ENCODE measurements at places on chromosomes 16 and 17.

DNA sequence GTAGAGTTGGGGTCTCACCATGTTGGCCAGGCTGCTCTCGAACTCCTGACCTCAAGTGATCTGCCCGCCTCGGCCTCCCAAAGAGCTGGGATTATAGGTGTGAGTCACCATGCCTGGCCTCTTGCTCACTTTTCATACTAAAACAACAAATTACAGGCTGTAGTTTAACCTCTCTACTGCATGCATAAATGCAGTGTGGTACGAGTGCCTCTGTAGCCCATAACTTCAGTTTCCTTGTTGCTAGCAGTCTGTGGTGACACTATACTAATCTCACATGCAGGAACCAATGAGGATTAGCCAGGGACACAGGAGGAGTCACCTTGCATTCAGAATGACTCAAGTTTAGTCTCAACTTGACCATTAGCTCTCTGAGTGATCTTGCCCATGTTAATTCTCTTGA, 20.1 kb downstream of the HMOX2 start:
- DNase-seq = no peak

DNA sequence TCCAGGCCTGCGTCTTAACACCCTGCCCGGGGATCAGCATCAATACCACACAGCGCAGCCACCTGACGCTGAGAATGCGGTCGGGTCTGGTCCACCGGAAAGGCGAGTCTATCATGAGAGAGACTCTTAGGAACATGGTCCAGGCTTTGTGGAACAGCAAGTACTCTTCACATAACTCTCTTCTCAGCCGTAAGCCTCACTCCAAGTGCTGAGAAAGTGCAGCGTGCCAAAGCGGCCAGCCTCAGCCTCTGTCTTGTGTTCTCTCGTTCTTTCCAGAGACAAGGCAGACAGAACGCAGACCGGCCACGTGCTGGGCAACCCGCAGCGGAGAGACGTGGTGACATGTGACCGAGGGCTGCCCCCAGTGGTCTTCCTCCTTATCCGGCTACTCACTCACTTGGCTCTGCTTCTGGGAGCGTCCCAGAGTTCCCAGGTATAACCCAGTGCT, 34.4 kb upstream of the ENDOV start:
- no peak for DNase-seq

DNA sequence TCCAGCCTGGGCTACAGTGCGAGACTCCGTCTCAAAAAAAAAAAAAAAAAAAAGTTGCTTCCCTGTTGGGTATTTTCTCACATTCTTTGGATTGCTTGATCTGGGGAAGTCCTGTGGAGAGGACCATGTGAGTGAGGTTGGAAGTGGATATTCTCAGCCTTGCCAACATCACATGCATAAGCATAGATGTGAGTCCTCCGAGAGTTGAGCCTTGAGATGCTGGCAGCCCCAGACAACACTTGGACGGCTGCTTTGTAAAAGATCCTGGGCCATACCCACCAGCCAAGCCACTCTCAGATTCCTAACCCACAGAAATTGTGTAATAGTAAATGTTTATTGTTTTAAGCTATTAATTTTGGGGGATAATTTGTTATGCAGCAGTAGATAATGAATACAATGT, 1570.0 kb upstream of the GOT2 start:
- no peak for DNase-seq

- DNase-seq = no peak
These were observed 21.3 kb downstream of the CHD9NB start for GRCh38 chr16:53031323-53031942.

GRCh38 chr16:47624563-47624962, 163.4 kb downstream of the PHKB start:
- DNase-seq = no peak

DNA sequence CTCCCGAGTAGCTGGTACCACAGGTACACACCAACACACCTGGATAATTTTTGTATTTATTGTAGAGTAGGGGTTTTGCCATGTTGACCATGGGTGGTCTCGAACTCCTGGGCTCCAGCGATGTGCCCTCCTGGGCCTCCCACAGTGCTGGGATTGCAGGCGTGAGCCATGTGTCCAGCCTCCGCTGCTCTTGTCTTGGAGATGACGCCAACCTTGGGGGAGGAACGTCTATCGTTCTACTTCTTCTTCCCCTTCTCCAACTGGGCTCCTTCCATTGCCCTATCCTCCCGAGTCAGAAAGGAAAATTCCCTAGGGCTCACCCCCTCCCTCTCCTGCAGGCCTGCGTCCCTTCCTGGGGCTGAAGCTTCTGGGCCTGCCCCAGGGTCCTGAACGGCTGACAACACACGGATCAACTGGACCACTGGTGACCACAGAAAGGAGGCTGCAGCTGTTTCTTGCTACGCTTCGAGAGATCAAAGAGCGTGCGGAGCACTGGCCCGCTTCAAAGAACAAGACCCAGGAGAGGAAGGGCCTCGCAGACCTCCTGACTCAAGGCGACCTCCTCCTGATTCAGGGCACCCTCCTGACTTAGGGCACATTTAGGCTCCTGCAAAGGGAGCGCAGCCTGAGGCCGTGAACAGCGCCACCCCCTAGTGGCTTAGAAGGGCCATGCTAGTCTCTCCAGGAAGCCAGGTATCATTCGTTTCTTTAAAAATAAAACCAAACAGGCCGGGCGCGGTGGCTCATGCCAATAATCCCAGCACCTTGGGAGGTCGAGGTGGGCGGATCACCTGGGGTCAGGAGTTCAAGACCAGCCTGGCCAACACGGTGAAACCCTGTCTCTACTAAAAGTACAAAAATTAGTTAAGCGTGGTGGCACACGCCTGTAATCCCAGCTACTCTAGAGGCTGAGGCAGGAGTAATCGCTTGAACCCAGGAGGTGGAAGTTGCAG, 48.5 kb upstream of the HELZ start:
- DNase-seq = peak; percentile 7

DNA sequence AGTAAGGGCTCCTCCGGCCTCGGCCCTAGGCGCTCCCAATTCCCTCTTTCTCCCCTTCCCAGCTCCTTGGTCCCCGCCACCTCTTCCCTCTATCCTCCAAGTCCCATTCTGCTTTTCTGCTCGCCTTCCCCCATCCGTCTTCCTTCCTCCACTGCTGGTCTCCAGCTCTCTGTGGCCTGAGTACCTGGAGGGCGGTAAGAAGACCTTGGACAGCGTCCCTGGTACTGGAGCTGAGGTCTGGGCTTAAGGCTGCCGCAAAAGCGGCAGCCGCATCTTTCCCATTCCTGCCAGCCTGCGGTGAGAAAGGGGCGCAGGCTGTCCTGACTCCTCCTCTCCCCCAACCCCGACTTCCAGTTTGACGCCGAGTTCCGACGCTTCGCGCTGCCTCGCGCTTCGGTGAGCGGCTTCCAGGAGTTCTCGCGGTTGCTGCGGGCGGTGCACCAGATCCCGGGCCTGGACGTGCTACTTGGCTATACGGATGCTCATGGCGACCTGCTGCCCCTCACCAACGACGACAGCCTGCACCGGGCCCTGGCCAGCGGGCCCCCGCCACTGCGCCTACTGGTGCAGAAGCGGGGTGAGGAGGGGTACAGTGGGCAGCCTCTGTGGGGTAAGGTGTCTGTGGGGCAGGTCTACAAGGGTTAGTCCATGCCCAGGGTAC, 471 bp downstream of the PARD6A start:
- DNase-seq = no peak

DNA sequence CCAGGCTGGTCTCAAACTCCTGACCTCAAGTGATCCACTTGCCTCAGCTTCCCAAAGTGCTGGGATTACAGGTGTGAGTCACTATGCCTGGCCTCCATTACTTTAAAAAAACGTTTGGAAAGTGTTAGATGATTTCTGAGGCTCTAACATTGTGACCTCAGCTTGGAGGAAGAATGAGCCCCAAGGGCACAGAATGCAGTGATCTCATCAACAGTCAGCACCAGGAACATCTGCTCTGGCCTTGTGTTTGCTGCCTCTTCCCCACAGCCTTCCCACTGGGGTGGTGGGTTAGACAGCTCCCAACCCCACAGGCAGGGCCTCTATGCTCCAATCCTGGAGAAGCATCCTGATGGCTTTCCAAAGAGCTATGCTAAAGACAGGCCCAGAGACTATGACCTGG, 37.7 kb upstream of the SREBF1 start:
- no peak for DNase-seq

DNA sequence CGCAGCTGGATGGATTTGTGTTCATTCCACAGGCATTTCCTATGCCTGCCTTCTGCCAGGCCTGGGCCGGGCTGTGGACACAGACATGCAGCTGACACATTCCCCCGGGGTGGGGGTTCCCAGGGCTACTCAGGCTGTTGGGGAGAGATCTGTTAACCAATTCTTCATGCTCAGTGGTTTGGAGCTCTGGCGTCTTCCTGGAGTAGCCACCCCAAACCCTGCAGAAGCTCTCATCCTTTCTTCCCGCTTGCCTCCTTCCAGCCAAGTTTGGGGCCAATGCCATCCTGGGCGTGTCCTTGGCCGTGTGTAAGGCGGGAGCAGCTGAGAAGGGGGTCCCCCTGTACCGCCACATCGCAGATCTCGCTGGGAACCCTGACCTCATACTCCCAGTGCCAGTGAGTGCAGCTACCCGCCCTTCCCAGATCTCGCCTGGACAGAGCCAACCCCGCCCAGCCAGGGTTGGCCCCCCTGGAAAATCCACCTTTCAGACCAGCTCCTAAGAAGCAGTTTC, 2.6 kb downstream of the ENO3 start:
- no peak for DNase-seq

- DNase-seq = no peak
These were observed 725 bp downstream of the KRTAP16-1 start for GRCh38 chr17:41308251-41308917.

GRCh38 chr17:57115377-57115776, 30.3 kb downstream of the AKAP1 start:
- no peak for DNase-seq

- DNase-seq = no peak
These were observed 124.0 kb downstream of the MAF start for GRCh38 chr16:79476580-79476979.

DNA sequence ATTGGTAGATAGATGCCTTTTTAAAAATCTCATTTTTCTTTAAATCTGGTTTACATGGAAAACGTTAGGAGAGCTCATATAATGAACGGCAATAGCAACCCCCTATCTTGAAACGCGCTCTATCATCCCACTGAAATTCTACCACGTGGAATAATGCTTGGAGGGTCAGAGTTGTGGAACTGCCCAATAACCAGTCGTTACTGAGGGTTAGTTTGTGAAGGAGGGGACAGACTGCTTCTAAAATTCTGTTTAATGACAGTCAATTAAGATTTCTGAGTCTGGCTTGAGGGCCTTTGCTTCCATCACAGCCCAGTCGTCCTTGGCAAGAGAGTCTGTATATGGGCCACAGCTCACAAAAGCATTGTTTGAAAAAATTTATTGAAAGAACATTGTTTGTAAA, 482 bp downstream of the IRF8 start:
- no peak for DNase-seq

DNA sequence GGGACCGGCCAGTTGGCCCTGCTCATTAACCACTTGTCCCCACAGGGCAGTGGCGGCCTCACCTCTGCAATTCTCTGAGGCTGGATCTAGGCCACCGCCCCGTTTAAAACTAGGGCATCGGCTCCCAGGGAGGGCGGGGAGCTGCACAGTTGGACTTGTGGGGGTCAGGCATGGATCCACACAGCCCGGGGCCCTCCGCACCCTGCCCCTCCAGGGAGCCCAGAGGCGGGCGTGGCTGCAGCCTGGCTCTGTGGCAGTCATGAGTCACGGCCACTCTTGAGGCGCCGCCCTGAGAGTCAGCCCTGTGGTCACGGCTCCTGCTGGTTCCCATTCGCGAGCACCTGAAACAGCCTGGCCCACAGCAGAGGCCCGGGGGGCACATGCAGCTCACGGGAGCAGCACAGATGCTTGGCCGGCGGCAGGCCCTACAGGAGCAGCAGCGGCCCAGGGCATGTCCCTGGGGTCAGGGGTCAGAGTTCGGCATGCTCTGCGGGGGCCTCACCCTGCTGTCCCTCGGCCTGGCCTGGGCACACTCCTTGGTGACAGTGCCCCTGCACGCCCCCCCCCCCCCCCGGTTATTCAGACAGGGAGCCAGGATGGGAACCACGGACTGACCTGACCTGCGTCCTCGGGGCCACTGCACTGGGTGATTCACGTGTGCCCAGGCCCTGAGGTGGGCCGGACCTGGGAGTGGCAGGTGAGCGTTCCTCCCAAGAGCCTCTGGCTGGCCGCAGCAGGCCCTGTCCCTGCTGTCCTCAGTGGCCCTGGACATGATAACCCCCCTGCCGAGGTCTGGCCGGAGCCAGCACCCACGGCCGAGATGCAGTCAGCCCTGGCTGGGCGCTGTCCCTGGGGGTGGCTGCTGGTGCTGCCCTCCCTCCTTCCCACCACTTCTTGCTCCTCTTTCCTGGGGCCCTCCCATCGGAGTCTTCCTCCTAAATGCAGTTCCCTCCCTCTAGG, 8.2 kb downstream of the CAPN15 start:
- DNase-seq = no peak

- no peak for DNase-seq
These were observed 109.5 kb downstream of the CDH8 start for GRCh38 chr16:61926766-61927165.

- no peak for DNase-seq
These were observed 342.0 kb downstream of the SOX9 start for GRCh38 chr17:72462814-72463213.

GRCh38 chr16:24822542-24822941, 23.2 kb upstream of the SLC5A11 start:
- DNase-seq = no peak

DNA sequence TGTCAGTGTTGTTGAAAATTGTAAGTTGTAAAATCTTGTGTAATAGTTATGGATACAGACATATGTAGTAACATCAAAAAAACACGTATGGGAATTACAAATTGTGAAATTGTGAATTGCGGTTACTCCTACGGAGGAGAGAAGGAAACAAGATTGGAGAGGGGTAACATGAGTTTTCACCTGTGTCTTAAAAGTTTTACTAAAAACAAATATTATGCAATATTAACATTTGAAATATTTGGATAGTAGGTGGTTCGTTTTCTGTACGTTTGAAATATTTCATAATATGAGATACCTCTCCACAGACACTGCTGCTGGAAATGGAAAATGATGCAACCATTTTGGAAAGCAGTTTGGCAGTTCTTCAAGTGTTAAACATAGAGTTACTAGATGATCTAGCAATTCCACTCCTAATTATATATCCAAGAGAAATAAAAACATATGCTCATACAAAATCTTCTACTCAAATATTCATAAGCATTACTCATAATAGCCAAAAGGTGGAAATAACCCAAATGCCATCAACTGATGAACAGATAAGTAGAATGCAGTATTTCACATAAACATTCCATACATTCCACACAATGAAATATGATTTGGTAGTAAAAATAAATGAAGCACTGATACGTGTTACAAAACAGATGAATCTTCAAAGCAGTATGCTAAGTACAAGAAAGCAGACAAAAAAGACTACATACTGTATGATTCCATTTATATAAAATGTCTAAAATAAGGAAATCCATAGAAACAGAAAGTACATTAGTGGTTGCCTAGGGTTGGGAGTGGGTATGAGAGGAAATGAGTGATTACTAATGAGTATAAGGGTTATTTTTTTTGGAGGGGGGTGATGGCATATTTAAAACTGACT, 40.7 kb upstream of the ABCA10 start:
- no peak for DNase-seq

- peak; percentile 90 for DNase-seq
These were observed 14.4 kb downstream of the MIS12 start for GRCh38 chr17:5500589-5501391.

All from substantia nigra (tissue), 51 donors.